ENCODE measurements at places on chromosomes 5 and 9.

- H3K4me1 ChIP-seq = no peaks in the 10 kb centered on the region
- DNase-seq = no peak
- no peak overlapping the region for H3K27ac ChIP-seq
Observed at GRCh38 chr9:18159254-18159653, 314.7 kb upstream of the ADAMTSL1 start.

GRCh38 chr5:90475436-90475980 lies 844 bp downstream of the POLR3G start:
- H3K4me1 ChIP-seq = no peaks in the 10 kb centered on the region
- DNase-seq = no peak
- no peak overlapping the region for H3K4me3 ChIP-seq
- H3K27ac ChIP-seq = no peak overlapping the region
- no peaks in the 10 kb centered on the region for H3K27me3 ChIP-seq
- H3K36me3 ChIP-seq = no peaks in the 10 kb centered on the region

- no peaks in the 10 kb centered on the region for H3K4me1 ChIP-seq
- H3K27ac ChIP-seq = no peak overlapping the region
- peaks cover 2% of the 10 kb centered on the region for H3K27me3 ChIP-seq
- DNase-seq = no peak
Observed at GRCh38 chr9:36690412-36691168, 117.9 kb downstream of the MELK start.

- H3K4me1 ChIP-seq = no peaks in the 10 kb centered on the region
- H3K4me3 ChIP-seq = no peak overlapping the region
- no peaks in the 10 kb centered on the region for H3K27me3 ChIP-seq
- H3K36me3 ChIP-seq = no peaks in the 10 kb centered on the region
- H3K27ac ChIP-seq = no peak overlapping the region
Observed at GRCh38 chr5:148711961-148712360, 57.6 kb upstream of the HTR4 start.

DNA sequence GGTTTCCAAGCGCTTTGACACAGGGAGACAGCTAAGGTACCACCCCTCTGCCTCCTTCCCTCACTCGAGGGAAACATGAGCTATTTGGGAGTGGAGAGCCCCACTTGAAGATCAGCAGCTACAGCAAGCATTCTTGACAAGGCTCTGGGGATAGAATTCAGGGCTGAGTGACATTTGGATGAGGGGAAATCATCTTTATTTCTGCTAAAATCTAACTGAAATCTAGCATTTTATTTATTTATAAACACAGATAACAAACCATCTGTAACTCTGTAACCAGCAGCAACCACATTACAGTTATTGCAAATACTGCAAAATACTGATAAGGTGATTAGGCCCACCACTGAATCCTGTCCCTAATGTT lies 22.4 kb downstream of the RNF130 start:
- no peak overlapping the region for H3K4me3 ChIP-seq
- no peaks in the 10 kb centered on the region for H3K36me3 ChIP-seq
- DNase-seq = no peak
- no peak overlapping the region for H3K27ac ChIP-seq
- no peaks in the 10 kb centered on the region for H3K27me3 ChIP-seq
- no peaks in the 10 kb centered on the region for H3K4me1 ChIP-seq

All from prostate gland (tissue), 2 donors.